Activated gamma-delta T cell treated with Interleukin-2 at 50 U/mL for 16 hours (primary cell): ENCODE measurements at places on chromosomes 12 and 14.

DNA sequence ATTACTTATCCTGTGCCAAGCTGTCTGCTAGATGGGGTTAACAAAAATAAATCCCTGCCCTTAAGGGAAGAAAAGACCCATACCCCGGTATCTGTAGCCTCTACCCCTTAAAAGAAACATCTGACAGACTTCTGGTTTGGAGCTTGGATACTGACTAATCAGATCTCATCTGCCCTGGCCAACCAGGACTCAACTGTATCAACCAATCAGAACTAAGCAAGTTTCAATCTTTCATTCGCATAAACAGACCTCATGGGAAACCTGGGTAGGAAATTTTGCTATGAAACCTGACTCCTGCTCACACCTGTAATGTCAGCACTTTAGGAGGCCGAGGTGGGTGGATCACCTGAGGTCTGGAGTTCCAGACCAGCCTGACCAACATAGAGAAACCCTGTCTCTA, 26.4 kb upstream of the PRMT8 start:
- no peak for DNase-seq

- no peak for DNase-seq
Observed at GRCh38 chr12:21631367-21631766, 26.3 kb downstream of the LDHB start.

DNA sequence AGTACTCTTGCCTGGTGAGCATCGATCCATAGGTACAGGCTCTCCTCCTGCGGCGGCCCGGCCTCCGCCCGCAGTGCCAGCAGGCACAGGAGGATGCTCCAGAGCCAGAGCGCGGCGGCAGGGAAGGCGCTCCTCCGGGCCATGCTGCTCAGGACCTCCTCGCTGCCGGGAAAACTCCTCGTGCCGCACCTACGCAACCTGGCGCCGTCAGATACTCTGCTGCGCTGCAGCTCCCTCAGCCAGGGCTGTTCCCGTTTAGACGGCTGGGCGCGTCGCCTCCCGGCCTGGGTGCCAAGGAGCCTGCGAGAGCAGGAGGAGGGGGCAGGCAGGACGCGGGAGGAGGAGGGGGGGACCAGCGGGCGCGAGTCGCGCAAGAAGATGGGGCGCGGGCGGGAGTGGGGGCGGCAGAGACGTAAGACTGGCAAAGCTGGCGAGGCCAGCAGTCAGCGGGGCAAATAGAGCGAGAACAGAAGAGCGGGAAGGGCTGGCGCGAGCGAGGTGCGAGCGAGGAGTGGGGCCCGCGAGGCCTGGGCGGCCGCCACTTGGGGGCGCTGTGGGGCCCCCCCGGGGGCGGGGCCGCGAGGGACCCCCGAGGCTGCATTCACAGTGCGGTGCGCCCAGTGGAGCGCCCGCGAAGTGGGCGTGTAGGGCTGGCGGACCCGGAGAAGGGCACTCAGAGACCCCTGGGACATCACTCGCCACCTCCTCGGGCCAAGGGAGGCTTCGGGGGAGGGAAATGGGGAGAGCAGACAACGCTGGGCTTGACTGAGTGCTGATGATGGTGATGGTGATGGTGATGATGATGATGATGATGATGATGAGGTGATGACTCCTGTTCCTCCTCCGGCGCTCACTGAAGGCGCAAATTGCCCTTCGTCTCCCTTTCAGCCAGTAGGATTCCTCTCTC, at the start of gene WIF1:
TSS of gene WIF1 (minus strand) at position 257 of the 907 bp plus-strand sequence. CDS start at position 143, 114 bp downstream.
- DNase-seq: no peak

- DNase-seq: no peak
Observed at GRCh38 chr14:39367387-39367751, 64.9 kb downstream of the FBXO33 start.

- no peak for DNase-seq
Observed at GRCh38 chr14:31212893-31213292, 5.3 kb upstream of the HECTD1 start.

GRCh38 chr14:20438664-20439063, 2.7 kb upstream of the KLHL33 start:
- no peak for DNase-seq

DNA sequence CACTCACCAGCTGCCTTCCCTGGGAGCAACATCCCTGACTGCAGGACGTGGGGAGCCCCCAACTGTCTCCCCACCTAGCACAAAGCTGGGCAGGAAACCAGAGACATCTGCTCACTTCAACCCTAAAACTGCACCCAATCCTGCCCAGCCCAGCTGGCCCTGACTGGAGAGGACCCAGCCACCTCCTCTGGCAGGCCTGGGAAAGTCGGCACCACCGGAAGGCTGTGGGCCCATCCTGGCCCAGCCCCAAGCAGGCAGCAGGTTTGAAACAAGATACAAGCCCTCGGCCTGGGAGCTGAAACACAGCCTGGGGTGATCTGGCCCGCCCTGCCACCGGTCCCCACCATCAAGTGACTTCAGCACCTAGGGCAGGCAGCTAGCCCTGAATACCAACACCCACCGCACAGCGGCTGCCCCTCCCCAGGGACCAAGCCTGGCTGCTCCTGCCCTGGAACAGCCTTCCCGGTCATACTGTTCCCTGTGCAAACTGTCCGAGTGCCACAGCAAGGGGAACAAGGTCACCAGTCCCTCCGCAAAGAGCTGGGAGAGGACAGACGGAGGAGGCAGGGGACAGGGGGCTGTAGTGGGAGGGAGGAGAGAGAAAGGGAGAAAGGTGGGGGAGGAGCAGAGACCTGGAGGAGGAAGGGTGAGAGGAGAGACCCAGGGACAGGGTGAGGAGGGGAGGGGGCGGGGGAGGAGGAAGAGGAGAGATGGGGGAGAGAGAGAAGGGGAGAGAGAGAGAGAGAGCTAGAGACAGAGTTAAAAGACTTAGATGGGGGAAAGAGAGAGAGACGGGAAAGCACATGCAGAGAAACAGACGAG, 115.7 kb downstream of the RFLNA start:
- no peak for DNase-seq

- no peak for DNase-seq
Observed at GRCh38 chr14:91038439-91038838, 22.0 kb downstream of the RPS6KA5 start.

GRCh38 chr12:85759623-85760022, 76.6 kb downstream of the RASSF9 start:
- DNase-seq: no peak

DNA sequence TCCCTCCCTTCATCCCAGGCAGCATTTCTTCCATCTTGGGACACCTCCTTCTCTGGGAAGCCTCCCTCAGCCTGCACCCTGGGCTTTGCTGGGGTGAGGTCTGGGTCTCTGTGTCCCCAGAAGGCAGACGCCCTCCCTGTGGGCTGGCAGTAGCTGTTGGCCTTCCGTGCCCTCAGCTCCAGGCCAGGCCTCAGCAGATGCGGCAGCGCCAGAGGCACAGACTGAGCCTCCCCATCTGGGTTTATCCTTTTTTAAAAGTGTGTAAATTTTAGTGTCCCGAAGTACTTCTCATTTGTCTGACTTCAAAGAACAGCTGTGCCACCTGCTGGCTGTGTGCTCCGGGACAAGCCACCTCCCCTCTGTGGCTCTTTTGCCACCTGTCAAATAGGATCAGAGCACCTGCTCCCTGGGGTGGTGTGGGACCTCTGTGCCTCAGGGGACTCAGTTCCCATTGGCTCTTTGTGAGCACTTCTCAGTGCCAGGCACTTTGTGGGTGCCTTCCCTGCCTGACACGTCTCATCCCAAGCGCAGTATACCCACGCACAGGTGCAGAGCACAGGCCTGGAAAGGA, 11.1 kb downstream of the EXOC3L4 start:
- DNase-seq: no peak

GRCh38 chr12:78157199-78157598, 326.5 kb downstream of the NAV3 start:
- no peak for DNase-seq

GRCh38 chr14:33762161-33762851, 188.6 kb downstream of the EGLN3 start:
- DNase-seq: no peak
